Stimulated activated CD8-positive, alpha-beta memory T cell treated with anti-CD3 and anti-CD28 coated beads, Interleukin-2, amount 100 ng/mL, for 48 hours (primary cell): ENCODE measurements at places on chromosomes 13 and 19.

DNA sequence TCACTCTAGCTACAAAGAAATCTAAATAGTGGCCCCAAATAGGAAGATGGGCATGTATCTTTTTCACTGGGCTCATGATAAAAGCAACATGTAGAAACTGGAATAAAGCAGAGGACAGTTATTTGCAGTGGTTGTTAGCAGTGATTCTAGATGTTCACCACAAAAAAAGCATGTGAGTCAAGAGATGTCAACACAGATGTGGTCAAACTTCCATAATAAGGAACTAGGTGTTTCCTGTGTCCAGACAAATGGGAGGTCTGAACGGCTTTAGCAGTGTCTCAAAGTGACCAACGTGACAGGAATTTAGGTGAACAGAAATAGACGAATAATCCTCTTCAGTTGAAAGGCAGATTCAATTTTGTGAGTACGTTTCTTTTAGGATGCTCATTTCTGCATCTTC, 162.7 kb downstream of the TBC1D4 start:
- DNase-seq, result no peak

- DNase-seq, result no peak
These were observed 174.7 kb downstream of the MZT1 start for GRCh38 chr13:72552731-72553130.

GRCh38 chr13:38868399-38868798, 122.2 kb downstream of the STOML3 start:
- DNase-seq, result no peak

DNA sequence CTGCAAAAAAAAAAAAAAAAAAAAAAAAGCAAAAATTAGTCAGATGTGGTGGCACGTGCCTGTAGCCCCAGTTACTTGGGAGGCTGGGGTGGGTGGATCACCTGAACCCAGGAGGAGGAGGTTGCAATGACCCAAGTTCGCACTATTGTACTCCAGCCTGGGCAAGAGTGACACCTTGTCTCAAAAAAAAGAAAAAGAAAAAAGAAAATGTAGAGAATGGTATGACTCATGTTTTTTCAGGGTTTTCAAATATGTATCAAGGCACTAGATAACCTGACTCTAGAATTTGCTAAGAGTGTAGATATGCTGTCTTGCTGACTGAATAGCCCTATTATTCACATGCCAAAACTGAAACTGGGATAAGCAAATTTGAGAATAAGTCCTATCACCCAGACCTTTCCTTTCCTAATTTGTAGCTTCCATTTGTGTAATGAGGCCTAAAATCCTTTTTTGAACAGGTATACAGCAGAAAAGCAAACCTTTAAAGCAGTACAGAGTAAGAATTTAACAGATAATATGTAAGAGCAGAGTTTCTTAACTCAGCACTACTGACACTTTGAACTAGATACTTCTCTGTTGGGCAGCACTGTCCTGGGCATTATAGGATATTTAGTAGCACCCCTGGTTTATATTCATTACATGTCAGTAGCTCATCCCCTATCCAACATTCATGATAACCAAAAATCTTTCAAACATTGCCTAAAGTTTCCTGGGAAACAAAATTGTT, 108.6 kb downstream of the ELF1 start:
- no peak for DNase-seq

DNA sequence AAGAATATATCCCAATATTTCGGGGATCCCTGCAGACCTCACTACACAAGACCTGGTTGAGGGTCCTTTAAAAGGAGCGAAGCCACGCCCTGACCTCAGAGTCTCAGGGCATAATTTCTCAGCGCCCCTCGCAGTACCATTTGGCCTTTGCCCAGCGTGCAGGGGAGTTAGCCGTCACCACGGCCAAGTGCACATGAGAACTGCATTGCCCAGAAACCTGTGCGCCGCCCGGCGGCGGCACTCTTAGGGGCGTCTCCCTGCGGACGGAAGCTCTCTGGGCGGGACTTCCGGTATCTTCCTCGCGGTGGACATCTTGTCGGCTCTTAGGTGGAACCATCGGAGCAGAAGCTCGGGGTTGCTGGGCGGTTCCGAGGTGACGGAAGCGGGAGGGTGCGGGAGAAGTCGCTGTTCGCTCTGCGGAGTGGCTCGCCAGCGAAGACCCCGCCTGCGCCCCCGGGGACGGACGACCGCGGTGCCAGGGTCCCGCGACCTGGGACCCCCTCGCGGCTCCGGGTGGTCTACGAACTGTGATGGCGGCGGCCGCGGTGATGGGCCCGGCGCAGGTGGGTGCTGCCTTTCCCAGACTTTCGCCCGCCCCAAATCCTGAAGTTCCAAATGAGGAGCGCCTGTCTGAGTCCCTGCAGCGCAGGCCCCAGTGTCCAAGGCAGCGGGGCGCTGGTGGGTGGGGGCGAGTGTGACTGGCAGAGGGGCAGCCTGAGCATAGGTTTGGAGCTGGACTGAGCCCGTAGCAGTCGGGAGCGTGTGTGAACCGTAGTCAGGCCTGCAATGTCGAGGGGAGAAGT, at the start of gene ZNF134:
ZNF134 (plus strand) TSS at position 302 of the 803 bp plus-strand sequence. CDS start 5,227 bp downstream, outside the sequence.
- DNase-seq, result peak; percentile 74
